ENCODE measurements at places on chromosomes 3 and 15.

DNA sequence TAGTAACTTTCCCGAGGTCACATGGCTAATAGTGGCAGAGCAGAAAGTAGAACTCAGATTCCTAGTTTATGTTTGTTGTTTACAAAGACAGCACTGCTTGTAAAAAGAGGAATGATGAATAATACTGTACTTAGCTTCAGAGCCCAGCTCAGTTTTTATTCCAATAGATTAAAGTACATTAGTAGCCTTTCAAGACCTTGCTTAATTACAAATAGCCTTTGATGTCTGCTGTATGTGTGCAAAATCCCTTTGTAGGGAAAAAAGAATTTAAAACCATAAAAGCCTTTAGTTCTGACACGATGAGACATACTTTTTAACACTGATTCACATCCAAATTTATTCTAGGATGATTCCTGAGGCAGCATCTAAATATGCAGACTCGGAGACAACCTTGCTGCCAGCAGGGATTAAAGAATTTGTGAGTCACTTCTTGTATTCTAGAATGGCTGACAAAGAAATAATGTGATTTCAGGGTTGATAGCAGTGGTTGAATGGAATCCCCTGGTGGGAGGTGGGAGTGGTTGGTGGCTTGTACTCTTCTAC lies 324.2 kb upstream of the TGFBR2 start:
- no peak for DNase-seq

DNA sequence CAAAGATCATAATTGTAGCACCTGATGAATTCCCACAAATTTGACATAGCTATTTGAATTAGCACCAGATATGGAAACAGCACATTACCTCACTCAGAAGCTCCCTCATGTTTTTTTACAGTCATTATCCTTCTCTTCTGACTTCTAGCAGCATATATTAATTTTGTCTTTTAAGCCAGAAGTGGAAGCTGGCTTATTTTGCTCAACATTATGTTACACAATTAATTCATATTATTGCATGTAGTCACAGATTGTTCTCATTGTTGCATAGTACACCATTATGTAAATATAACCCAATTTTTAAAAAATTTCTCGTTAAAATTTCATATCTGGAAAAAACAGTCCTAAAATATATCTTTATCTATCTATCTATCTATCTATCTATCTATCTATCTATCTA lies 762.3 kb downstream of the TUSC7 start:
- no peak for DNase-seq

- peak; percentile 55 for DNase-seq
Observed at GRCh38 chr3:141940194-141940776, 63.8 kb downstream of the ATP1B3 start.

DNA sequence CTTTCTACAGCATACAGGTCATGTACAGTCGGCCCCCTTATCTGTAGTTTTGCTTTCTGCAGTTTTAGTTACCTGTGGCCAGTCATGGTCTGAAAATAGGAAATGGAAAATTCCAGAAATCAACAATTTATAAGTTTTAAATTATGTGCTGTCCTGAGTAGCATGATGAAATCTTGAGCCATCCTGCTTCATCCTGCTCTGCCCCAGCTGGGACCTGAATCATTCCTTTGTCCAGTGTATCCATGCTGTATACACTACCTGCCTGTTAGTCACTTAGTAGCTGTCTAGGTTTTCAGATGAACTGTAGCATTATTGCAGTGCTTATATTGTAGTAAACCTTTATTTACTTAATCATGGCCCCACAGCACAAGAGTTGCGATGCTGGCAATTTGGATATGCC lies 44.8 kb downstream of the AP4E1 start:
- DNase-seq: no peak

GRCh38 chr15:60899322-60899966 lies 329.7 kb downstream of the RORA start:
- DNase-seq: no peak

DNA sequence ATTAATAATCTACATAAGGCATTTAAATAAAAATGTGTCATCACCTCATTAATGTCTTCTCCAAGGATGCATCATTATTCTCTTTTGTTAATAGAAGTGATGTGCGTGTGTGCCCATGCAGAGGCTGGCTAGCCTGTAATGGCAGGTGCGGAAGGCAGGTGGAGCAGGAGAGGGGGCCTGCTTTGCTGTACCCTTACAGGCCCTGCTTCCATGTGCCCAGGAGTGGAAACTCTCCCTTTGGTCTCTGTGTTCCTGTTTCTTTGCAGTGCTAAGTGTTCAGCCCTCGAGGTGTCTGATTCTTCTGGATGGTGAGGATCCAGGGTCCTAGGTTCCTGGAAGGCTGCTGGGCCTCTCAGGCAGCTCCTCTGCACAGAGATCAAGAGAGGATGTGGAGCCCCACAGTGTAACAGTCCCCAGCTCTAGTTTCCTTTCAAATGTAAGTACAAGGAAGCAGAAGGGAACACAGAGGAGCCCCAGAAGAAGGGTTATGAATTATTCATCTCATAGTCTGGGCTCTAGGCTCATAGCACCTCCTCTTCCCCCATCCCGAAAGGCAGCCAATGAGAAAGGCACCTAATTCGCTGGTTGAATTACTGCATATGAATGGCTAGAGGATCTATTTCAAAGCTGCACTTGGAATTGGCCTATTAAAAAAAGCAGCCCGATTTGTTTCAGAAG lies 39.2 kb upstream of the AGBL1 start:
- DNase-seq: no peak

- no peak for DNase-seq
Observed at GRCh38 chr3:193981504-193981903, 154.4 kb upstream of the HES1 start.

- no peak for DNase-seq
Observed at GRCh38 chr3:56785499-56785898, 16.2 kb downstream of the ARHGEF3 start.

DNA sequence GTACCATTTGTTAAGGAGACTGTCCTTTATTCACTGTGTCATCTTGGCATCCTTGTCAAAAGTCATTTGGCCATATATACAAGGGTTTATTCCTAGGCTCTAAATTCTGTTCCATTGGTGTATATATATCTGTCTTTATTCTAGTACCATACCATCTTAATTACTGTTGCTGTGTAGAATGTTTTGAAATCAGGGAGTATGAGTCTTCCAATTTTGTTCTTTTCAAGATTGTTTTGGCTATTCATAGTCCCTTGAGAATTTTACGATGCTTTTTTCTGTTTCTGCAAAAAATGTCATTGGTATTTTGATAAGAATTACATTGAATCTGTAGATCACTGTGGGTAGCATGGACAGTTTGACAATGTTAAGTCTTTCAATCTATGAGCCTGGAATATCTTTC lies 28.7 kb downstream of the PFN2 start:
- DNase-seq: no peak

DNA sequence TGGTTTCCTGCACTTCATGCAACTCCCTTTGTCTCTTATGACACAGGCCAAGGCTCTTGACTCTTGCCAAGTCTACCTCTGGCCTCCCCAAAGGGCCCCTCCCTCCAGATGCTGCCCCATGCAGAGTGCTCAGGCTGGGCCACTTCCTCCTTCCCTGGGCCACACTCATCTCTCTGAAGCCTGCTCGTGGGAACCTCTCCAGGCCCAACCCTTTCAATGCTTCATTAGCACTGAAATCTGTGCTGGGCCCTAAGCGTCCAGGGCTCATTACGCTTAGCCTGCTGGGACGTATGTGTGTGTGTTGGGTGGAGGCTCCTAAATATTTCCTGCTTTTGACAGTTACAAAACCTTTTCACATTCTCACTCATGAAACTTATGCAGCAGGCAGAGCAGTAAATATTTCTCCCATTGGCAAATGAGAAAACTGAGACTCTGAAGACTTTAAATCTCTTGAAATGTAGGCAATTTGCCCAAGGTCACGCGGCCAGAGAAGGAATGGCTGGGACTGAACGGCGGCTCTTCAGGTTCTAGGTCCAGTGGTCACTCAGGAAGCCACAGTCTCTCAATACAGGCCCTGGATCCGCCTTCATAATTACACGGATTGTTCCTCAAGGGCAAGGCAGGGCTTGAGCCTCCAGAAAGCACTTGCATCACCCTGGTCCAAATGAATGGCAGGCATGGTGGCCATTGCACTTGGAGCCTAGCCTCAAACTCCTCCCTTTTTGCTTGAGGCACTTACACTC lies 241.7 kb upstream of the HES1 start:
- no peak for DNase-seq

DNA sequence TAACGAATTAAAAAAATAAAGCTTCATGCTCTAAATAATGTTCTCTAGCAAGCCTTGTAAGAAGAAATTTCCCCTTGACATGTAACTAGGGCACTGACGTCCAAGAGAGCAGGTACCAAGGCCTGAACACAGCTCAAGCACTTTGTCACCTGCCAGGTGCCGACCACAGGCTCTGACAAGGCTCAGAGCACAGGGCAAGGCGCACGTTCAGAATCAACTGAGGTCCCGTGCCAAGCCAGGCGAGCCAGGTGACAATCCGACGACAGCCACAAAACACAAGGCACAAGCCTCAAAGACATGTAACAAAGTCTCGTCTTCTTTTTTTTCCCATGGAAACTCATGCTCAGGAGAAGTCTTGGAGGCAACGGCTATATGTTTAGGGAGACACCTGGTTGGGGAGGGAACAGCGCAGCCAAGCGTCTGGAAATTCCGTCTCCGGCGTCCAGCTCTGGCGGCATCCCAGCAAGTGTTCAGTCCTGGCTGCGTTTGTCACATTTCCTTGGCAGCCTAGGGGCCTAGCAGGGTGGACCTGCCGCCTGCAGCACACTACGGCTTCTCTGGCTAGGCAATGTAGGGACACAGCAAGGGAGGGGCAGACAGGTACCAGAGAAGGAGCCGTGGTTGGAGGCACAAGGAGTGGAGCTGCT lies 76.7 kb downstream of the ADAMTS17 start:
- no peak for DNase-seq

DNA sequence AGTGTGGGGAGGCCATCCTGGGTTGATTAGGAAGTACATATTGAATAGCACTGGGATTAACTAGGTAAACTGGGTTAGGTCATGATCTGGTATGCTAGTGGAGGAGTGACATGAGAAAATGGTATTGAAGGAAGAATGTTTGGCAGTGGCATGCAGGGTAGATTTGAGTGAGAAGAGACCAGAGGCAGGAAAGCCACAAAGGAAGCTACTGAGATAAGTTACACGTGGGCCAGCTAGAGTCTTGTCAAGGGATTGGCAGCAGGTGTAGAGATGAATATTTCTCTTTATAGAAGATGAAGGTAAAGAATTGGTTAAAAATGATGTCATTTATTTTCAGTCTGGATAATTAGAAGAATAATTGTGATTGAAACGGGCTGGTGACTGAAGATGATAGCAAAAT lies 91.0 kb upstream of the TPRG1 start:
- no peak for DNase-seq

GRCh38 chr3:37386627-37387230 lies 212.3 kb upstream of the LRRFIP2 start:
- DNase-seq: no peak

DNA sequence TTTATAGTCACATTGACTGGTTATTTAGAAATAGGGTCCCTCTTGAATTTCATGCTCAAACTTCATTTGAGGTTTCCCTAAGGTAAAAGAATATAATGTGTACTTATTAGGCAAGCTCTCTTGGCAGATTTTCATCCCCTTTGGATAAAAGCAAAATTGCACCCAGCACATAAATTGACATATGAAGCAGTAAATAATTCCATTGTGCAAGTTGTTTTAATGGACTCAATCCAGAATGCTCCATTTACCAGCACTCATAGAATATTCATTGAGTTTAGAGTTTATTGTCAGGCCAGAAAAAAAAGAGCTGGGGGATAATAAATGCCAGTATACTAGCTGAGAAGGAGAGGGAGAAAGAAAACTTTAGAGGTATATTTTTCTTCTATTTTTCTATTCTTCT lies 136.8 kb downstream of the TPRG1 start:
- no peak for DNase-seq

All from activated T-cell treated with anti-CD3 and anti-CD28 coated beads for 48 hours (primary cell).